ENCODE measurements at places on chromosomes 6 and 20.

- DNase-seq = no peak
Measured at GRCh38 chr6:113364766-113365165, 492.4 kb upstream of the MARCKS start.

DNA sequence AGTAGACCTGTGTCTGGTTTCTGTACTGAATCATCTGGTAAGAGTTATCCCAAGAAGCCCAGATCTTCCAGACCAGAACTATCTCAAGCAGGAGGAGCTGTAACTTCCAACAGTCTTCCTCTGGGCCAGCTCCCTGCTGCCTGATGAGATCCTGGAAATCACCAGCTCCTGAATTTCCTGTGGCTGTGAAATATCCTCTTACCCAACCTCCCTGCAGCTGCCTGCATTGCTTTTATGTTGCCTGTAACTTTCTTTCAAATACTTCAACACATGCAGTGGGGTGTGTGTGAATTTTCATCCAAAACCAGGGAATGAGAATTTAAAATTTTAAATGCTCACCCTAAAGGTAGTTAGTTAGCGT, 160.5 kb upstream of the LAMP5 start:
- no peak for DNase-seq

- DNase-seq = no peak
Measured at GRCh38 chr20:25275813-25276532, 28.1 kb downstream of the PYGB start.

GRCh38 chr20:19802492-19803158, 44.6 kb downstream of the RIN2 start:
- no peak for DNase-seq

DNA sequence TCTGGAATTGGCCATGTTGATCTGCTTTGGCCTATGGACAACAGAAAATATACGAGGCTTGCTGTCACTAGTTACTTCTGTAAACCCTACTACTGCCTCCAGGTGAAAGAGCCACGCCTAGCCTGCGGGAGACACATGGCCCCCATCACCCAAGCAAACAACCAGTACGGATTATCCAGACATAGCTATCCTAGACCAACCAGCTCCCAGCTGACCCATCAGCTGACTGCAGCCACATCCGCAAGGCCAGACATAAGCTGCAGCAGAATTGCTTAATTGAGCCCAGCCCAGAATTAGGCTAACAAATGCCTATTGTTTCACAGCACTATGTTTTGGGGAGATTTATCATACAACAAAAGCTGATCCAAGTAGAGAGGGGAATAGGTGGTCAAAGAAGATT, 13.5 kb downstream of the REV3L start:
- DNase-seq = no peak

DNA sequence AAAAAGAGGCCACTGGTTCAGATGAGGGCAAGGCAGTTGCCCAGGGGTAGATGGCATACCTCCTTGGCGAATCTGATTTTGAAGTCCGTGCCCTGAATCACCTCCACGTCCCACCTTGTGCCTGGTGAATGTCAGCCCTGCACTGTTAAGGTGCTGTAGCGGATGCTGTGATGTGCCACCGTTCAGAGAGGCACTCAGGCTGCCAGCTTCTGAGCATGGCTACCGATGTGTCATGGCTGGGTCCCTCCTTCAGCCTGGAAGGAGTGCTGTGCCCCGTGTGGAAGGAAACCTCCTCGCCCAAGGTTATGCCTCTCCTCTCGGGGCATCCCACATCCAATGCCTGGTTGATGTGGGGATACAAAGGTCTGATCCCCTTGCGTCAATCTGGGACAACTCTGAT, 43.6 kb downstream of the UST start:
- DNase-seq = no peak

- DNase-seq = no peak
Measured at GRCh38 chr20:517221-517620, 26.4 kb downstream of the CSNK2A1 start.

- peak; percentile 63 for DNase-seq
Measured at GRCh38 chr6:158231551-158232315, 63.6 kb downstream of the GTF2H5 start.

DNA sequence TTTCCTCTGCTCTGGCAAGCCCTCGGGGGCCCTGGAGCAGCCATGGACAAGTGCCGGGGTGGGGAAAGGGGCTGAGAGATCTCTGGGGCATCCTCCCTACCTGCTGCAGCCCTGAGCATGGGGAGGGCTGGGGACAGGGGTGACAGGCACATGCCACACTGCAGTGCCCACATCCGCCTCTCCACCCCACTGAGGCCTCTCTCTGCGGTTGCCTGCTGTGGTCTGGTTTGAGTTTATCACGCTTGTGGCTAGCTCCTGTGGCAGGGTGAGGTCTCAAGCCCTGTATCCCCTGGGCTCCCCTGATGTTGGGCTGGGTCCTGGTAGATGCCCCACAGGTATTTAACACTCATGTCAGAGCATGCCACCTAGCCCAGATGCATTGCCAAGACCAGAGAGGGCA, 52.9 kb upstream of the MLN start:
- DNase-seq = no peak

DNA sequence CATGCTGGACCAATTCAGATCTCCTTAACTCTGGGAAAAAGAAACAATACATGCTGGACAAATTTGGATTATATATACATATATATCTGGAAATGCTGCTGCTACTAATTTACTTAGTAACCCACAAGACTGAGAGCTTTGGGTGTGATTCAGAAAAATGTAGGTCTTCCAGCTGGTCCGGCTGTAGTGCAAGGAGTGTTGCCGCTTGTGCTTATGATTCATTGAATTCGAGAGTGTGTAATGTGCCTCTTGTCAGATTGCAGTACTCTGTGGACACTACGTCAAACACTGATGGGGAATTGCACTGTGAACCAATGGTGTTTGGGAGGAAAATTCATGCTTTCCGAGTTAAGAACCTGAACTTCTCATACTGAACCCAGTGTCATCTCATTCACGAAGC, 1155.5 kb downstream of the EPHA7 start:
- DNase-seq = no peak

DNA sequence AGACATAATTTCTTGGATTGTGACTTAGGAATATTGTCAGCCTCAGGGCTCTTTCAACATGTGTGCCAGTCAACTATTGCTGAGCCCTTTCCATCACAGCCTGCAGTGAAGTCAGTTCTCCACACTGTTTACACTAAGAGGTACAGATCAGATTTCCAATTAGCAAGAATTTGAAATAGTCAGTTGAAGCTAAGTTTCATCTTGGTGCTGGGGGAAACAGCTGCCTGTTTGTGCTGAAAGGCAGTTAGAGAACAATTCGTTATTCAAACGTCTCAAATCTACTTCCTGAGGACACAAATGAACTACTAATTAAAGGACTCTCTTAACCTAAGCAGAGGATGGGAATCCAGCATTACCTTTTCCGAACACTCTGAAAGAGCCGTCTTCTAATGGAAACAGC, 25.9 kb downstream of the ADGRF1 start:
- peak; percentile 41 for DNase-seq

DNA sequence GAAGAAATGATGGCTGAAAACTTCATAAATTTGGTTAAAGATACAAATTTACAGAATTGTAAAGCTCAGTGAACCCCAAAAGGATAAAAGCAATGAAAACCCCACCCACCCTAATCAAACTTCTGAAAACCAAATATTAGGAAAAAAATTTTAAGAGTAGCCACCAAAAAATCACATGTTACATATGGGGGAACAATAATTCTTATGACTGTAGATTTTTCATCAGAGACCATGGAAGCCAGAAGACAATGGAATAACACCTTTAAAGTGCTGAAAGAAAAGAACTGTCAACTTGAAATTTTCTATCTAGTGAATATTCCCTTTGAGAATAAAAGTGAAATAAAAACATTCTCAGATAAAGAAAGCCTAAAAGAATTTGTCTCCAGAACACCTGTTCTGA, 24.4 kb downstream of the PROCR start:
- DNase-seq = no peak

DNA sequence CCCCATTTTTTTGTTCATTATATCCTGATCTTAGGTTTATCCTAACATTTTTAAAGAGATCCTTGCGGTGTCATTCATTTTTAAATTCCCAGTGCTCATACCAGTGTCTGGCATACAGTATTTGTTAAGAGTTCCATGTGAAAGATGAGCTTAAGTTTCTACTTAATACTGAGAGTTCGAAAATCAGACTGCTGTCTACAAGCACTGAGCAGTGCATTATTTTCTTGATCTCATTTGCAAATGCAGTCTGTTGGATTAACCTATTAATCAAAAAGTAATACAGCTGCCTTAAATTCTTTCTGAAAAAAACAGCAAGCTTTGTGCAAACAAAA, 663 bp downstream of the COQ3 start:
- no peak for DNase-seq

GRCh38 chr6:54142889-54143519, 31.8 kb downstream of the MLIP start:
- no peak for DNase-seq

DNA sequence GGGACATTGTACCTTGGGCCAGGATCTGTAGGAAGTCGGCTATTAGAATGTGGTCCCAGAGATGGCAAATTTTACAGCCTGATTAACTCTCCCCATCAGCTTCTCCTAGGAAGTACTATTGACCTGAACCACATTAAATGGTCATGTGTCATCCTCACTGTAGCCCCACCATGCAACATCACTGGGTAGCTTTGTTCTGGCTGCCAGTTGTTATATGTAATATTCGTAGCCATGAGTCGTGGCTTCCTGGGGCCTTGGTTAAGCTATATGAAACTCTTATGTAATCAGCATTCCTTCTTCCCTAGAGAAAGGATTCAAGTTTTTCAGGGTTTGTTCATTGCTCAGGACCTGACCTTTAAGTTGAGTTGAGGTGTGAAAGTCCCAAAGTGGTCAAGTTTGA, 125.7 kb downstream of the ANKS1A start:
- DNase-seq = no peak

DNA sequence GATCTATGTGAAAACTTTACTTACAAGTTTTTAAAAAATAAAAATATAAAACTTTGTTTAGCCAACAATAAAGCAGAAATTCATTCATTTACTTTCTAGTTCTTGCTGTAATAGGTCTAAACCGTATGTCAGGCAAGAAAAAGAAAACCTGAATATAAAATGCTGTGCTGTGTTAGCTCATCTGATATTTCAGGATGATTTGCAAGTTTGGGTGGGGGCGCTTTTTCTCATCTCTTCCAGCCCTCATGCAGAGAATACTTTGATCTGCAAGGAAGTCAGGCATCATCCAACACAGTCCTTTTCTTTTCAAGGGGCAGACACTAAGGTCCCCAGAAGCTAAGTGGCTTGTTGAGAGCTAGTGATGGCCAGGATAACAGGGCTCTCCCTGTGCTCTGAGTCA, 153.2 kb downstream of the TBC1D7 start:
- no peak for DNase-seq

DNA sequence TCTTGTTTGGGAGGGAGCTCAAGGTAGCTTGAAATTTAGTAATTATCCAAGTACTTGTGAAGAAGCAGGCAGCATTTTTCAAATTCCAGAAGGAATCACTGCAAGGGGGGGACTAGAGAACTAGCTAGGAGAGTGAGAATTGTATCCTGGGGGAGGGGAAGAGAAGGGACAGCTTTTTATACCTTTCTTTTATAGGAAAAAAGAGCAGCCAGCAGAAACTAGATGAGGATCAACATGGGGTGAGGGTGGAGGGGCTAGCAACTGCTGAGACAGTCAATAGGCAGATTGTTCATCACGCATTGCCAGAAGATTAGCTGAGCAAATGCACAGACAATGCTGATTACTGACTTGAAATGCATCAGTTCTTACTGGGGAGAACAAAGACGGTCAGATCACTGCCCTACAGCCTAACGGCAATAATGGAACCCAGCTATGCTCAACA, 514.3 kb upstream of the CITED2 start:
- no peak for DNase-seq

GRCh38 chr6:159023893-159024292, 20.9 kb downstream of the TAGAP start:
- DNase-seq = no peak

GRCh38 chr6:80793411-80793810, 686.9 kb downstream of the BCKDHB start:
- no peak for DNase-seq

DNA sequence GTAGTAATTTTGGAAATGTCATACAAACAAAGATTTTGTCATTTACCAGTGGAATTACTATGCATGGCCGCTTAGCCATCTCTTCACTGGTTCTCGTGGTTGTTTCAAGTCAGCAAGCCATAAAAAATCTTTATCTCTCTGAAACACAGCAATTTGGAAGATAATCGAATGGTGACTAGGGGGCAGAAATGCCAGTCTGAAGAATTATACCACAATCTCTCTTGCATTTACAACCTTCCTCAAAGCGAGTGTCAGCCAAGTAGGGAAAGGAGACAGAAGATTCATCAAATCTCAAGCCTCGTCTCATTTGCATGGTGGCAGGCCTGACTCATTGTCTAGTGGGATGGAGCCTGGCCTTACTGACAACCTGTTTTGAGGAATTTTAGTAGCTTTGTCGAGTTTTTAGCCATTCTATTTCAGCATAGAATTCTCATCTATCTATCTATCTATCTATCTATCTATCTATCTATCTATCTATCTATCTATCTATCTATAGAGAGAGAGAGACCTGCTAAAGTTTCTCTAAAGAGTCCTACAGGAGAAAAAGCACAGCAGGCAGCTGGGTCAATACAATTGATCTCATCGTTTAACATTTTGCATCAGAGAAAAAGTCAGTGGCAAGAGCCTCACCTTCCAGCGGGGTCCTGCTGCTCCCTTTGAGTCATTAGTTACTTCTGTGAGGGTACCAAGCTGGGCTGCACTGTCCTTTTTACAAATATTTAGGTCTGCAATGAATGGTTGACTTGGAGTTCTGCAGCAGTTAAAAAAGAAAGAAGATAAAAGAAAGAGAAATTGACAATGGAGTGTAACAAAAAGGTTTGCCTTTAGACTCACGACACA, 572.8 kb downstream of the TFAP2A start:
- DNase-seq = no peak

DNA sequence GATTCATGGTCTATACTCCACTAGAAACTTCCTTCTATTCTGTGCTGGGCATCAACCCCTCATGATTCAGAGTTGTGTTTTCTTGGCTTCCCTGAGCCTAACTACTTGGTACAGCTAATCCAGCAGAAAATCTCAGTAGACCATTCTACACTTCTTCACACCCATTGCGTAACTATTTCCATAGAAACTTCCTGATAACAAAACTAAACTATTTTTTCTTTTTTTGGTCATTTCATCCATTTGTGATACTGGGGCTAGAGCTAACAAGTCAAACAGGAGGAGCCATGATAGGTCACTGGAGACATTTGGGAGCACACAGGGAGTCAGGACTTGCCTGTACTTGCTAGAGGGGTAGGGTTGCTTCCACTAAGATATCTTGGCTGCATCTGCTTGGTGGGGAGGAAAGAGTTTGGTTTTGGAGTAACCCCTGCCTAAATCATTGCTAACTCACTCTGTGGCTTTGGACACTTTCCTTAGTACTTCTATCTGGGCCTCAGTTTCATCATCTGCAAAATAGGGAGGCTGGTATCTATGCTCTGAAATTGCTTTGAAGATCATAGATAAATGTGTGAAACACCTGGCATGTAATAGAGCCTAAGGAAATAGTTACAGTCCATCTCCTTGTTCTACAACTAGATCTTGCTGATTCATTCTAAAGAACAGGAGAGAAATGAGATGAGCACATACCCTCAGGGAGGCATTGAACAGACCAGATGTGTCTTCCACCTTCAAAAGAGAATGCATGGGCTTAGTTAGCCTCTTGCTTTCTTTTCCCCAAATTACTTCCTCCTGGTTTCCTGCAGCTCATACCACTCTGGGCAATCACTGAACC, 127.9 kb upstream of the ADGRF1 start:
- no peak for DNase-seq

- no peak for DNase-seq
Measured at GRCh38 chr20:14336686-14337085, 726 bp downstream of the FLRT3 start.
